Myocyte (in vitro differentiated cells): ENCODE measurements at places on chromosomes 11 and 22. TPM values are rescaled to one million over a fixed set of nuclear protein-coding genes. Genes with fewer than 3 reads are reported as not detected.

GRCh38 chr11:121029153-121029552 lies 5.3 kb downstream of the TBCEL start:
- DNase-seq: no peak

DNA sequence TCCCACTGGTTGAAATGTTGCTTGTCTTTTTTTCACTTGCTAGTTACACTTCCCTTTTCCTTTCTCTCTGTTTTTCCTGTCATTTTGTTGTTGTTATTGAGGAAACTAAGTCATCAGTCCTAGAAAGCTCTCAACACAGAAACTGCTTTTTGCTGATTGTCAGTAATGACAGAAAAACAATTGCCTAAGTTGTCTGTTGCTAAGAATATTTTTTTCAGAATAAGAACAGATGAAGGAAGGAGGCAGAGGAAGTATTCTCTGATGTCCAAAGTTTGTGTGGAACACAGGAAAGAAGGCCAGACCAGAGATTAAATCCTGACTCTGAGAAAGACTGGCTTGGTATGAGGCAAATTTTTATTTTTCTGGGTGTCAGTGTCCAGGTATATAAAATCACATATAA lies 163.3 kb downstream of the CASP12 start:
- DNase-seq: no peak

UPK2 gene
- total RNA-seq: not detected in 2 replicates

DNA sequence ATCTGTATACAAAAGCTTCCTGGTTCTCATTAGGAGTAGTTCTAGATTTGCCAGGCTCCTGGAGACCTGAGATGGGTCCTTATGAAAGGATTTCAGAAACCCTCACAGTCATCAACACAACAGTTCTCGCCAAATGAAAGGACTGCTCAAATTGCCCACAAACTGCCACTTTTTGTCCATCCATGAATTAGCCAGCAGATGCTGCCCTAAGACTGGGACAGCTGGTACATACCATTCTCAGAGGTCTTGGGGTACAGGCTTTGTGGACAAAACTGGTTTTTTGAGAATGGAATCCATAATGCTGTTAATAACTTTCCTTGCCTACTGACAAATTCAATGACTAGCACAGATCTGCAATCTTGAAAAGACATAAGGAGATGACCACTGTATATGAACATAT lies 23.4 kb upstream of the BDNF start:
- DNase-seq: no peak

GRCh38 chr11:73428227-73428626 lies 52.0 kb downstream of the RELT start:
- no peak for DNase-seq

DNA sequence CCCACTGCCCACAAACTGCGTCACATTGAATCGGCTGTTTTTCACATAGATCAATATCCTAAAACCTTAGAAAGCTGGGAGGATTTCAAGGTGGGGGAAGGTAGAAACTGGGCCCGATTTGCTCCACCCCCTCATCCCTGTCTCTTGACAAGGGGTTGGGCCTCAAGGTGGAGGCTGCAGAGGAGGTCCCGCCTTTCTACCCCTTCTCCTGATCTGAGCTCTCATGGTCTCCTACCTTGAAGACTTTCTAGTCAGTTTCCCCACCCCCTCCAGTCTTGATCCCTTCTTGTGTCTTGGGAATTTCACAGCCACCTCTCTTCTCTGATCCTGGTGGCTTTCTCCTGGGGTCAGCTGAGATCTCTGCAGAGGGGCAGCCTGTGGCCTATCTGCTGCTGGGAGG lies 4.5 kb upstream of the STARD10 start:
- DNase-seq: no peak
